Mesenchymal stem cell (in vitro differentiated cells and primary cell): ENCODE measurements at places on chromosomes 1 and 21.
A peak's percentile ranks its signal among the peaks of the same experiment; 100 is the strongest.

DNA sequence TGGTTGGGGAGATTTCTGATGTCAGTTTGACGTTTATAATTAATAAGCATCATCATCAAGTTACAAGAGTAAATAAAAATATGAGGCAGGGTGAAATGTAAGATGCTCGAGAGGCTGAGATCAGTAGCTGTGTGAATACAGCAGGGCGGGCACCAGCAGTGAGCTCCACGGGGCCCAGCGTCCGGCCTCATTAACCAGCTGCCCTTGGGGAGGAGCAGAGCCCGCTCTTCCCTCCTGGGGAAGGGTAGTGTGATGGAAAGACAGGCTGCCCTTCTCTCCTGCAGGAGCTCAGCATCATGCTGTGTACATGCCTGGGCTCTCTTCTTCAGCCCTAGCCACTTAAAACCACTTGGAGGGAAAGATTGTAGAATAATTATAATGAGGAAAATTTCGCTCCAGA lies 23.4 kb downstream of the PDE9A start:
- no peak for DNase-seq

DNA sequence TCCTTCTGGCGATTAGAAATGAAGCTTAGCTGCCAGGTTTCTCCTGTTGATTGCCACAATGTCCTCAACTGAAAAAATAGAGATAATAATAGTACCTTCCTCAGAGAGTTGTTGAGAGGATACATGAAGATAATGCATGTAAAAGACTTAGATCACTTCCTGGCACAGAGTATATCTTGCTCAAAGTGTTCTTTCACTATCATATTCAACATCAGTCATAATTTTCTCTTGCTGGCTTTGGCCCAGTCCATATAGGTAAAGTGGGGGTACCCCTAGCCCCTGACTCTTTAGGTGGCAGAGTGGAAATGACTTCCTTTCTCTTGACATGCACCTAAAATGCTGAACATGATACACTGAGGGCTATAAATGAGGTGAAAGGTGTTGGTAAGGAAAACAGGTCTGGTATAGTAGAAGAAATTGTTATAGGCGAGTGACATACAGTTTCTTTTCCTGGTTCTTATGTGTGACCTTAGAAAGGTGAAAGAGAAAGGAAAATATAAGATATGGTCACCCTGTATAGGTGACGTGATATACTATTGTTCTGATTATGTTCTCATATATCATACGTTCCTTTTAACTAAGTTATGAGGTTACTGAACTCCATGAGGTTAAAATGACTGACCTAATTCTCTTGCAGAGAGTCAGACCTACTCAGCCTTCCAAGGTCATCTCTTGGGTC lies 209.9 kb upstream of the DEPDC1 start:
- no peak for DNase-seq

DNA sequence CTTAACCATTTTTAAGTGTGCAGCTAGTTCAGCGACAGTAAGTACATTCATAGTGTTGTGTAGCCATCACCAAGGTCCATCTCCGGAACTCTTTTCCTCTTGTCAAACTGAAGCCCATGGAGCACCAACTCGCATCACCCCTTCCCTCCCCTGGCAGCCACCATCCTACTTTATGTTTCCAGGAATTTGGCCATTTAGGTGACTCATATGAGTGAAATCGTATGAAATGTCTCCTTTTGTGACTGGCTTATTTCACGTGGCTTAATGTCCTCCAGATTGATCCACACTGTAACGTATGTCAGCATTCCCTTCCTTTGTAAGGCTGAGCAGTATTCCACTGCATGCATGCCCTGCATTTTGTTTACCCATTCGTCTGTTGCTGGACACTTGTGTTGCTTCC lies 2.5 kb downstream of the COL6A2 start:
- peak; percentile 76 for DNase-seq

GRCh38 chr1:45973121-45973520 lies 159.3 kb downstream of the PIK3R3 start:
- no peak for DNase-seq

GRCh38 chr1:117820096-117820495 lies 109.3 kb downstream of the GDAP2 start:
- no peak for DNase-seq

DNA sequence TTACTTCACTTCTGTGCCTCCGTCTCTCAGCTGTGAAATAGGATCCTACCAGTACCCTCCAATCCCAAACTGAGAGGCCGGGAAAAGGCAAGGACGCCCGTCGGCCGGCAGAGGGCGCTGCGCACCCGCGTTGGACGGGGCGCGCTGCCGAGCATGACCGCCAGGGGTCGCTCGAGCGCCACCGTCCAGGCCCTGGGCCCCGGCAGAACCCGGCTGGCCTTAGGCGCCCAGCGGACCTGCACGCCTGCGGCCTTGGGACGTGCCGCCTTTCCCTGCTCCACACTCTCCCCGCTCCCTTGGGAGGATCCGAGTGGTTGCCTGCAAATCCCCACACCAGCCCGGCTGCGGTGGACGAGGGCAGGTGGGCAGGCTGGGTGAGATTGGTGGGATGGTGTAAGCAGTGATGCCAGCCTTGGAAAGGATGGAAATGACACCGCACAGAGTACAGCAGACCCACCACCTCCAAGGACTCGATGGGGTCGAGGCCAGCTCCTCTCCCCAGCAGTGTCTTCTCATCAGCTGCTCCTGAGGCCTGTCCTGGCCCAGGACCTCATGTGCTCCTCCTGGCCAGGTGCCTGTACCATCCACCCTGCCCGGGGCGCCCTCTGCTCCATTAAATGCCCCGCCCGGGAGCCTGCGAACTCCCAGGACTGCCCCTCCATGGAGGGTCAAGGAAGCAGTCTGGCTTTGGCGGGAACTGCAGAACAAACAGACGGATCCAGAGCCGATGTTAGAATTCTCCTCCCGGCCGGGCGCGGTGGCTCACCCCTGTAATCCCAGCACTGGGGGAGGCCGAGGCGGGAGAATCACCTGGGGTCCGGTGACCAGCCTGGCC lies 47.4 kb upstream of the LBR start:
- peak; percentile 56 for DNase-seq

GRCh38 chr1:60973668-60974067 lies 108.7 kb upstream of the NFIA start:
- DNase-seq, result no peak

DNA sequence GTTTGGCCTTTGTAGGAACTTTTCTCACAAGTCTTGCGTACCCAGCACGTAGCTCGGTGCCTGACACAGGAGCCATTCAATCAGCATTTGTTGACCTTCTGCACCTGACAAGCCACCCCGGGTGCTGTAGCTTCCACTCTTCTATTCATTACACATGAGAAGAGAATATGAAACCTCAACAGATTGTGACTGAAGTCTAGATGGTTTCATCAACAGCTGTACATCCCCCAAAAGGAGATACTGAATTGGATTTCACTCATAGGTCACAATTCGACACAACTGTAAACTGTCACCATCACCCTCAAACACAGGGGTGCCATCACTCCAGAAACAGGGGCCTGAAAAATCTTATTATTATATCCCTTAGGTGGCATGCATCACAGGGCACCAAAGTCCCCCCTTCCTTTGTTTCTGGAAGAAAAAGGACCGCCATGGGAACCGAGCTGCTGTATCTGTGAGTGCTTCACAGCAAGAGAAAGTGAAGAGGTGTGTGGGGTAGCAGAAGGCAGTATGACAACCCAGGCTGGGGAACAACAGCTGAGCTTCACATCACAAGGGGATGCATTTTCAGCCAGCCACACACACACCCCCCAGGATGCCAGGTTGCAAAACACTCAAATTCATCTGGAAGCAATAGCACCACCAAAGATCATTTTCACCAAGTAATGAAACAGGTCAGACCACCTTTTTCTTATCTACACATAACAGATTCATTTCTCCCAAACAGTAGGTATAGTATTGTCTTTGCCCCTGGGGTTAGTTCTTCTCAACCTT lies 225.7 kb downstream of the TOMM20 start:
- DNase-seq, result no peak

DNA sequence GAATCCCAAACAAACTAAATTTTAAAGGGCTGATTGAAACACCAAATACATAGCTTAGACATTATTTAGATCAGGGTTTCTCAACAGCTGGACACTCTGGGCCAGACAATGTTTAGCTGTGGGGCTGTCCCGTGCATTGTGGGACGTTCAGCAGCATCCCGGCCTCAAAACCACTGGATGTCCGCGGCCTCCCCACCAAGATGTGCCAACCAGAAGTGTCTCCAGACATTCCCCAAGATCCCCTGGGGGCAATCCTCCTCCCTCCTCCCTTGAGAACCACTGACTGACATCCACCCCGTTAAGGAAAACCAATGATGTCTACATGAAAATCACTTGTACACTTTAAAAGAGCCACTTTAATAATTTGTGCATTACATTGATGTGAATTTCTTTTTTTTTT lies 38.4 kb downstream of the CLSTN1 start:
- no peak for DNase-seq

DNA sequence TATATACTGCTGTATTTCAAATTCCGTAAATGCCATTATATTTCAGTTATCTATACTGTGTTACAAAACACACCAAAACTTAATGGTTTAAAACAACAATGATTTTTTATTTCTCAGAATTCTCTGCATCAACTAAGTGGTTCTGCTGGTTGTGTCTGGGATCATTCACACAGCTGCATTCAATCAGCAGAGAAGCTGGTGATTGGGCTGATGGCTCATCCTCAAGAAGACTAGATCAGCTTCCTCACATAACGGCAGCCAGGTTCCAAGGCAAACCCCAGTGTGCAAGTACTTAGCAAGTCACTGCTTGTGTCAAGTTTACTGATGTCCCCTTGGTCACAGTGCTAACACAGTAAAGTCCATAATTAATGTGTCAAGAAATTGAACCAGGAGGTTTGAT lies 86.3 kb upstream of the VANGL1 start:
- no peak for DNase-seq

DNA sequence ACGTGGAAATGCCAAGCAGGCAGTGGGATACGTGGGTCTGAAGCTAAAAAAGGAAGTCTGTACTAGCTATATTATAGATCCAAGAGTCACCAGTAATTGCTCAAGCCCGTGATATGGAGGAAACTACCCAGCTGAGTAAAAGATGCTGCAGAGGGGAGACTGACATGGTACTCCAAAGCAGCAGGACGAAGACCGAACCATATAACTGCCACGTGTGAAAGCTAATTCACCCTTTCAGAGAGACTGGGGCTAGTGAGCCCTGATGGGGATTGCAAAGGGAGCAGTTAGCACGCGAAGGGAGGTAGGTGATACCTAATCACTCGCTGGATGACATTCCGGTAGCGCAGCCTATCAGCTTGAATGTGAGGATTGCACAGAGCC lies 316 bp downstream of the AP4B1 start:
- DNase-seq, result no peak

DNA sequence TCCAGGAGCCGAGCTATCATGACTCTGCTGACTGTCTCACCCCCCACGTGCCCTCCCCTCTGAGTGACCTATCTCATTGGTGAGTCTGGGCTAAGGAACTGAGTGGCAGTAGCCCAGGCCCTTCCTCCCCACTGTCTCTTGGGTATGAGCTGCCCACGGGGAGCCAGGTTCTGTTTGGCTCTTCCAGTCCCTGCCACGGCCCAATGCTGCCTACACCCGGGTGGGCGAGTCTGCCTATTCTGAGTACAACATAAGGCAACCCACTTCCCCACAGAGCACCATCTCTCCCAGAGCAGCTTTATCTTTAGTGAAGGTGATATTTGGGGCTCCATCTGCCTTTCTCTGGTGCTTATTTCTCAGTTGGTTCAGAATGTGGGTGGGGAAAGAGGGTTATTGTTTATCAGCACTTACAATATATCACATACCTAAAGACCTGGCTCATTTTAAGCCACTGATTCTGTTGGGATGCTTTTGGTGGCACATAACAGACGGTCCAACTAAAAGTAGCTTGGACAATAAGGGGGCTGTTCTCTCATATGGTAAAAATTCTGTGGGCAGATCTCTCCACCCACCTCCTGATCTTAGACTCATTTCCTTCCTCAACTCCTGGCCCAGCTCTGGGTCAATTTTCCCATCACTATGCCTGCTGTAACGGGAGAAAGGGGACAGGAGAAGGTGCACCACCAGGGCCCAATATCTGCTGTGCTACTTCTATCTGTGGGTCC lies 27.7 kb upstream of the VWA5B1 start:
- no peak for DNase-seq

- DNase-seq, result no peak
These were observed 191.6 kb downstream of the HIVEP3 start for GRCh38 chr1:41726899-41727748.

DNA sequence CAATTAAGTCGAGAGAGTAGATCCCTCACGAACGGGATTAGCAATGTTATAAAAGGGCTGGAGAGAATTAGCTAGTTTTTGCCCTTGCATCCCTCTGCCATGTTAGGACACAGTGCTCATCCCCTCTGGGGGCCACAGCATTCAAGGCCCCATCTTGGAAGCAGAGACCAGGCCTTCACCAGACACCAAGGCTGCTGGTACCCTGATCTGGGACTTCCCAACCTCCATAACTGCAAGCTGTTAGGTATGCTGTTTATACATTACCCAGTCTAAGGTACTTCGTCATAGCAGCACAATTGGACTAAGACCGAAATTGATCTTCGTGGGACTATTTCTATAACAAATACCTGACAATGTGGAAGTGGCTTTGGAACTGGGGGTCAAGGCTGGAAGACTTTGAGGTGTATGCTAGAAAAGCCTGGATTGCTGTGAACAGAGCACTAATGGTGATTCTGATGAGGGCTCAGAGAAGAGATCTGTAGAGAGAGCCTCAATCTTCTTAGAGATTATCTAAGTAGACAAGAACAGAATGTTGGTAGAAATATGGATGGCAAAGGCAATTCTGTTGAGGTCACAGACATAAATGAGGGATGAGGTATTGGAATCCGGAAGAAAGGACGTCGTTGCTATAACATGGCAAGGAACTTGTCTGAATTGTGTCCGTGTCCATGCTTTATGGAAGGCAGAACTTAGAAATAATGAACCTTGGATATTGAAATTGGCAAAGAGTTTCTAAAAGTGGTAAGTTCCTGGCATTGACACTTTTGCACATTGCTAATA lies 83.8 kb upstream of the KIF26B start:
- no peak for DNase-seq

- peak; percentile 30 for DNase-seq
These were observed 173.3 kb downstream of the CAMTA1 start for GRCh38 chr1:6958407-6959030.

- peak; percentile 9 for DNase-seq
These were observed 323.5 kb downstream of the DUSP10 start for GRCh38 chr1:221418346-221418745.

DNA sequence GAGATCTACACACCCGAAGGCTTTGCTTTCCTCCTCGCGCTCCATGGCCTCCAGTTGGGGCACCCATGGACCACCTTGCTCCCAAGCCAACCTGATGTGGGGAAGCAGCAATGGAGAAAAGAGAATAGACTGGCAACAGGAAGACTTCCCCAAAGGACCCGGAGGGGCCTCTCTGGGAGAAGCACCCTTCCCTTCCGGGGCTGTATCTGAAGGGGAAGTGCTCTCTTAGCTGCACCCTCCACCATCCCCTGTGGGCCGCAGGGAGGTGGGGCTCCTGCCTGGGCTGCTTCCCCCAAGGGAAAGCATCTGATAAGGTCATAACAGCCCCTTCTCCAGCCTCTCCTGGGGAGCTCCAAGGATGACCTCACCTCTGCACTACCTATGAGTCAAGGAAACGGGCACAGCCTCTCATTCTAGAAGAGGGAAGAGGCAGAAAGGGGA lies 100.2 kb downstream of the RIPK4 start:
- no peak for DNase-seq
